ENCODE measurements at places on chromosomes 12 and 14. TPM values are rescaled to one million over a fixed set of nuclear protein-coding genes. Genes with fewer than 3 reads are reported as not detected.

DNA sequence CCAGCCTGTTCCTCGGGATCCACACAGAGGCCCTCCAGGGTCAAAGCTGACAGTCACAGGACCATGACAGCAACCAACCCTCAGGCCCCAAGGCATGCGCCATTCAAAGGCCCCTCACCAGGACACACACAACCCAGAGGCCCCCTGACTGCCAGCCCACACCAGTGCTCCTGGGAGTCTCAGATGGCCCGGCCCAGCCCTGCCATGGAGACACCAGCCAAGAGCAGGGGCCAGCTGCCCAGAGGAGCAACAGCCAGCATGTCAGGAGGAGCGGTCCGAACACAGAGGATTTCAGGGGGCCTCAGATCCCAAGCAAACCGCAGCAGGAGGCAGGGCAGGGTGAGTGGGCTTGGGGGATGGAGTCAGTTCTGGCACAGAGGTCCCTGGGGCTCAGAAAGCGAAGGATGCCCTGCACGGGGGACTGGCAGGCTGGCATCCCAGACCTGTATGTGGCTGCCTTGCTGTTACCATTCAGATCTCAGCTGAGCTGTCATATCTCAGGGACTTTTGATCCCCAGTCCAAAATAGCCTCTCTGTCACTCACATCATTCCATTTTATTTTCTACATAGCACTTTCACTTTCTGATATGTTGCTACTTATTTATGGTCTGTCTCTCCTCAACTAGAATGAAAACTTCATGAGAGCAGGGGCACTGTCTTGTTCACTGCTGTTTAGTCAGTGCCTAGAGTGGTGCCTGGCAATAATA, 4.8 kb downstream of the TMEM229B start:
- no peak for DNase-seq

The NOP9 gene
- 28.2 TPM for polyA plus RNA-seq

DNA sequence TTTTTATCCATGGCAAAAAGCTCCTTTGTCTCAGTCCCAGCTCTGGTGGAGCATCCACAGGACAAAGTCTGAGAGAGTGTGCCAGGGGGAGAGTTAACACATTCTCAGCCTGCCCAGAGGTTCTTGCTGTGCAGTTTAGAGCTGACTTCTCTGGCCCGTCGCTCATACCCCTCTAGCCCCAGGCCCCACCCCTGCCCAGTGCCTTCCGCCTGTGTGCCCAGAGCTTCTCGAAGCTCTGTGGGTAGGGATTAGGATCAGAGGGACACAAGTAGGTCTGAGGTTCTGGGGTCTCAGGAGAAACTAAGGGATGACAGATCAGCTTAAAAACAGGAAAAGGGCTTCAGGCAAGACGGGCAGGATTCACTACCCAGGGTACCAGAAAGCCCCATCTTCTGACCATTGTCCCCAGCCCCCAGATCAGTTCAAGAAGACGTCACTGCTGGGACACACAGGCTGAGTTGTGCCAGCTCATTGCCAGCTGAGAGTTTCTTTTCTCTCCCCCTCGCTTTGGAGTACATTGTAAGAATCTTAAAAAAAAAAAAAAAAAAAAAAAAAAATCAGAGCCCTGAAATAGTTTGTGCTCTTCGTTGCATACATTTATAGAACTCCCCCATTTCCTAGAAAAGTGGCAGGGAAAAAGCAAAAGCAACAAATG, 127.0 kb downstream of the GCH1 start:
- no peak for DNase-seq

- DNase-seq, result no peak
Measured at GRCh38 chr14:85217412-85217811, 312.5 kb upstream of the FLRT2 start.

DNA sequence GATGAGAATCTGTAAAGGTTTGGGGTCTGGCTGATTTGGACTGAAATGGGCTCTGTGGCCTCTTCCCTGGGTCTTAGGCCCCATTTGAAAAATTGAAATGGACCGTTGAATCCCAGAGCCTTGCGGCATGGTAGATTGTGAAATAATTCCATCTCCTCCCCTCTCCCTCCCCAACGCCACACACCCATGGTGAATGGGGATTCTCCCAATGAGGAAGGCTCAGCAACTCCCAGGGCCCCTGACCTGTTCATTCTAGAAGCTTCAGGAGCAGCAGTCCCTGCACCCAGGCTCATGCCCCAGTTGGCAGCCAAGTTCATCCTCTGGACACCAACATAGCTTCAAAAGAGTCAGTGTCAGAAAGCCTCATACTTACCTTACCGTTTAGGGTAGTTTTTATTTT, 217.4 kb downstream of the ZFP36L1 start:
- peak; percentile 43 for DNase-seq

- no peak for DNase-seq
Measured at GRCh38 chr12:100268835-100269564, 2.0 kb downstream of the SCYL2 start.

DNA sequence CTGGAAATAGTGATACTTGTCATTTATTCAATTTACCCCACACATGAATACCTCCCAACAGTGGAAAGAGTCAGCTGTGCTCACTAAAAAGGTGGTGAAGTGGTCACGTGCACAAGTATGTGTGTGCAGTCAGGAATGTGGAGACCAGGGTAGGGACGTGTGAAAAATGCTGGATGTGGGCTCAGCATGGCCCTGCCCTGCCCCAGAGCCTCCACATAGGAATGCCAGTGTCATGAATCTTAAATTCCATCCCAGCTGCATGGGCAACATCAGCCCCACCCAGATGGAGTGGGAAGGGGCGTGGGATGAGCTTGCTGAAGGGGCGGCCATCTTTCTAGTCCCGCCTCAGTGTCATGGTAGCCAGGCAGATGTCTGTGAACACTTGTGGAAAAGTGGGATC, 87.7 kb downstream of the C12orf75 start:
- no peak for DNase-seq

The GLIPR1L1 gene
- 0.75 TPM for polyA plus RNA-seq

The A2M gene
- 814 TPM for polyA plus RNA-seq

- DNase-seq, result no peak
Measured at GRCh38 chr12:82109243-82109642, 248.9 kb downstream of the CCDC59 start.

DNA sequence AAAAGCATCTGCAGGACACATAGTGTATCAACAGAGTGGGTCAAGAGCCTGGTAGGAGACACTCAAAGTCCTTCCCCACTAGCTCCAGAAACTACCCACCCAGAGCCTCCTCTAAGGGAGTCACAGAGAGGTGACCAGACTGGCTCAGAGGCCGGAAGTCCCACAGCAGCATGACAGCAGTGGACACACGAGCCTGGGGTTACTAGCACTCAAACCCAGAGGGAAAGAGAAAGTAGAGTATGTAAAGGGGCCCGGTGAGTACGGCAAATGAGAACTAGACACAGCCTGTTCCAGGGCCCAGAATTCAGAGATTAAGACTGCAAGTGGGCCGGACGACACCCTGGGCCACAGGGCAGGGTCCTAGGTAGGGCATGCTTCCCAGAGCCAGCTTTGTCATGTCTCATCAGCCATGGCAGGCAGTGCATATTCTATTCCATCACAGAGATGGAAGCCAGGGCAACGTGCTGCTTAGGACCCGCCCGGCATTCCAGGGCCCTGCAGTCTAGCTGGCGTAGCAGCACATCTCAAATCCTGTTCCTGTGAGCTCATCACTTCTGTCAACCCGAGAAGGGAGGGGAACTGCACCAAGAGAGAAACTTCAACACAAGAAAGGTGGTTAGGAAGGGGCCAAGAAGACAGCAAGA, 4.2 kb downstream of the IFFO1 start:
- peak; percentile 25 for DNase-seq

The SLC7A8 gene
- 117 TPM for polyA plus RNA-seq

The TRIP11 gene
- 34.8 TPM for polyA plus RNA-seq

GRCh38 chr12:16335838-16336237, 11.6 kb upstream of the MGST1 start:
- no peak for DNase-seq

The RILPL2 gene
- polyA plus RNA-seq, result 5.2 TPM

DNA sequence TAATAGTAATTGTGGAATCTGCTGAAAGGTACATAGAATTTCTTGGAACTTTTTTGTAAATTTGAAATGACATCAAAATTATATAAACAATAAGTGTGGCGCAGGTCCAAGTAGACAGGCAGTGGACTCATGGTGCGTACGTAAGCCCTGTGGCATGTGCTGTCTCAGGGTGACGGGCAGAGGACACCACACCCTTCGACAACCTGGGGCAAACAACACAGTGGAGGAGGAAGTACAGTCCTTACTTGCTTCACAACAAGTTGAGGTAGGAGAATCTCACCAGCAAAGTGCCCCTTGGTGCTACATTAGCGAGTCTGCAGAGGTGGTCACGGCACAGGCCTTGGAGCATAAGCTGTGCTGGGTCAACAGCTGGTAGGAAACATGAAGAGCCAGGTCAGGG, 180.9 kb downstream of the AEBP2 start:
- no peak for DNase-seq

The RD3L gene
- 0.13 TPM for polyA plus RNA-seq

The HPD gene
- not detected for polyA plus RNA-seq

The C1QL4 gene
- not detected for polyA plus RNA-seq

The PROX2 gene
- 2.0 TPM for polyA plus RNA-seq

DNA sequence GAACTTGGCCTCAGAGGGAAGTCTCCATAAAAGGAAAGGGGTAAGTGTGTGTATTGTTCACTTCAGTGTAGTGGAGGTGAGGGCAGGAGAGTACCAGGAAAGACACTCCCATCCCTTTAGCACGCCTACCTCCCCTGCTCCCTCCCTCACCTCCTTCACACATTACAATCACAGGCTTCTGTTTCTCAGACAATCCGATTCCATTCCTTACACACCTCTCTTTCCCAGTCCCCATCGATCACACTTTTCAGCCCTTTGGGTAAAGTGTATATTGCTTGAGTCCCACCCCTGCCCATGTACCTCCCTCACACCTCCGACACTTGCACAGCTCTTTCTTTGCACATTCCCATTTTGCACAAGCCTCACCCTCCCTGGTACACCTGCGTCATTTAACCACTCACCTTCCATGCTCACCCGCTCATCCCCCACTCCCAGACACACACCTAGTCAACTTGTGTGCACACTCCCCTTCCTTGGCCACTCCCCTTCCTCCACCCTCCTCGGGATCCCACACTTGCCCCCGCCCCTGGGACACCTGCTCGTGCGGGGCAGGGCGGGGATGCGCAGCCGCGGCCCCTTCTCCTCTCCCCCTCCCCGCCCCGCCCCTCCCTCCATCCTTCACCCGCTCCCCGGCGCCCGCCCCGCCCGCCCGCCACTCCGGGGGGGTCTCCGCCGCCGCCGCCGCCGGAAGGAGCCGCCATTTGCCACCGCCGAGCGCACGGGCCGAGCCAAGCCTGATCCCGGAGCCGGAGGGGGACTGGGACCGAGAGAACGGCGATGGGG, at the start of gene MARCHF9:
MARCHF9 (plus strand) TSS at position 693 of the 783 bp plus-strand sequence. CDS start 426 bp downstream, outside the sequence.
- peak; percentile 88 for DNase-seq

- DNase-seq, result peak; percentile 77
Measured at GRCh38 chr14:39739796-39740195, 307.6 kb upstream of the FBXO33 start.

- no peak for DNase-seq
Measured at GRCh38 chr14:88815980-88816379, 8.5 kb upstream of the TTC8 start.

GRCh38 chr14:80383223-80383622, 171.9 kb upstream of the DIO2 start:
- no peak for DNase-seq

DNA sequence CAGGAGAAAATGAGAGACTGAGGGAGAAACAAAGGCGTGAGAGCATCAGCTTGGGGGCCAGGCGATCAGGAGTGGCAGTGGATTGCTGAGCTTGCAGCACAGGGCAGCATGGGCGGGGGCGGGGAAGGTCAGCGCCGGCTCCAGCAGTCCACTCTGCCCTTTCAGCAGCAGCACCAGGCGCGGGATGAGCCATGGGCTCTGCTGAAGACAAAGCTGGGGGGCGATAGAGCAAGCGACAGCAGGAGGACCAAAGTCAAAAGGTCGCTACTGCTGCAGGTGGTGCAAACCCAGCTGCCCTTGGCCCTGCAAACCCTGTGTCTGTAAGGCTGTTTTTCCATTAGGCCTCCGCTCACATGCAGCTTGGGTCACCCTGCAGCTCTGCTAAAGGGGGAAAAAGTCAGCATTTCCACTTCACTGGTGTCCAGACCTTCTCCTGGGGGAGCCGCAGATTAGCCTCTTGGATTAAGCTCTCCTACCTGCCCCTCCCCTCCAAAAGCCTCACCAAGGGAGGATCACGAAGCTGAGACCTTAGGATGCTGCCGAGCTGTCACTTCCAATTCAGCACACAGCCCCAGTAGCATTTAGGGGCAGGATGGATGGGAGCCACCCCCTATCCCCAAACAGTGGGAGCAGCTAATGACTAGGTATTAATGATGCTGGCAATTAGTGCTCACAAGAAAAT, 204.8 kb downstream of the DPF3 start:
- no peak for DNase-seq

The CMA1 gene
- 0.17 TPM for polyA plus RNA-seq

DNA sequence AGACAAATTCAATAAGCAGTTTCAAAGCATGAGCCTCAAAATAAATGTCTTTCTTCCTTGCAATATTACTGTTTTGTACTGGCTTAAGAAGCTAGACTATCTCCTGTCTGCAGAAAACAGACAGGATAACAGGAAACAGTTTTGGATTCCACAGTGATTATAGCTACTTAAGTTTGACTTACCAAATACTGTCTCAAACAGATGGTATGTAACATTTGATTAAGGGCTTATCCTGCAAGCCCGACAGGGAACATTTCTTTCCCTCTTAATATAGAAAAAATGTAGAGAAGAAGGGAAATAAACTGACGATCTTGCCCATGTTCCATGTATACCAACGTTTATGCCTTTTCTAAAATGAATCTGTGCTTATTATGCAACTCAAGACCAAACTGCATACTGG, 179.9 kb upstream of the EEA1 start:
- DNase-seq, result no peak

DNA sequence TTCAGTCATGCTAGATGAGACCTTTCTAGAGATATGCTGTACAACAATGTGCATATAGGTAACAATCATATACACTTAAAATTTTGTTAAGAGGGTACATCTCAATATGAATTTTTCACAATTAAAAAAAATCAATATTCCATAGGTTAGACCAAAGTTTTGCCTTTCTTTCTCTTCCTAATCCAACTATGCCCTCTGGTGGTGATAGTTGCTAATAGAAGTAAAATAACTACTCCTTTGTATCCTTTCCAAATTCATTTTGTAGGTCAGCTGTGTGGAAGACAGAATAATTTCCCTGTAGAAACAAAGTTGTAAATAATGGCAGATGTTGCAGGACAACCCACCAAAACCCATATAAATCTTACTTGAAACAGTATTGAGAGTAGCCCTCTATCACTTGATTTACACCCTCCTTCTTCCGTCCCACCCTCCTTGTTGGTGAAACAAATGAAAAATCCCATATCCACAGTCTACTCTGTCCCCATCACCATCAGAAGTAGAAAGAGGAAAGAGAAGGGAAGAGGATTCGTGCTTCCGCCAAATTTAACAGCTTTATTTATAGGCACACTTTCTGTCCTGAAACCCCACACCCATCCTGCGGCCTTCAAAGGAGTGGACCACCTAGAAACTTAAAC, 34.2 kb upstream of the KICS2 start:
- peak; percentile 79 for DNase-seq
